ENCODE measurements at places on chromosomes 13 and 19.

GRCh38 chr13:45149964-45150363 lies 29.7 kb downstream of the GTF2F2 start:
- DNase-seq: no peak

DNA sequence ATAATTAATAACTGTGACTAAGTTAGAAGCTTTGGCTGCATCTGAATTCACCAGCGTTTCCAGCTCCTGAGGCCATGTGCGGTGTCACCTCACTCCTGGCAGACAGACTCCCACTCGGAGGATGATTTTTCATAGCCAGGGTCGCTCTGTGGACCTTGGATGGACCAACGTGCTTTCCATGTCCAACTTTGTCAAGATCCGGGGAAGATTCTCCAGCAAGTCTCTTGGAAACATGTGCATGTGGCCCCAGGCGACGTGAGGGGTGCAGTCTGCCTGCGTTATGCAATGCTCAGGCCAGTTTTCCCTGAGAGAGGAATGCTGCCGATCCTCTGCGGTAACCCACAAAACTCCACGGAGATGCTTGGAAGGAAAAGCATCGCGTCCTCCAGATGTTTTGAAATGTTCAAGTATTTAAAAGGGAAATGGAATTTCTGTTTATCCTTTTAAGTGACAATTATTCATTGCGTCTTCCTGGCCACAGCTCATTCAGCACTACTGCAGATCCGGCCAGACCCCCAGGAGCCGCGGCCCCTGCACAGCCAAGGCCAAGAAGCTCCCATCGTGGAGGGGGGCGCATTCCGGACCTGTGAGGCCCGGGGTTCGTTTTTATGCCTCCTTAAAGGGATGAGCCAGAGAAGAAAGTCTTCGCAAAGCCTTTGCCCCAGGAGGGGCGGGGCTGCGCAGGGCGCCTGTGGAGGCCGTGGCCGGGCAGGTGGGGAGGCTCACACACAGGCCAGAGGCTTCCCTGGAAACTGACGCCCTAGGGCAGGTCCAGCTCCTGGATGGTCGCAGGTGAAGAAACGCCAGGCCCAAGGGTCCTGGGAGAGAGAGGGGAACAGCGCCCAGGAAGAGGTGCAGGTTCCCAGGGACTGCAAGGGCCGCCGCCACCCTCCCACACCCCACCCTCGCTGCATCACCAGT lies 46.0 kb downstream of the C13orf46 start:
- no peak for DNase-seq

DNA sequence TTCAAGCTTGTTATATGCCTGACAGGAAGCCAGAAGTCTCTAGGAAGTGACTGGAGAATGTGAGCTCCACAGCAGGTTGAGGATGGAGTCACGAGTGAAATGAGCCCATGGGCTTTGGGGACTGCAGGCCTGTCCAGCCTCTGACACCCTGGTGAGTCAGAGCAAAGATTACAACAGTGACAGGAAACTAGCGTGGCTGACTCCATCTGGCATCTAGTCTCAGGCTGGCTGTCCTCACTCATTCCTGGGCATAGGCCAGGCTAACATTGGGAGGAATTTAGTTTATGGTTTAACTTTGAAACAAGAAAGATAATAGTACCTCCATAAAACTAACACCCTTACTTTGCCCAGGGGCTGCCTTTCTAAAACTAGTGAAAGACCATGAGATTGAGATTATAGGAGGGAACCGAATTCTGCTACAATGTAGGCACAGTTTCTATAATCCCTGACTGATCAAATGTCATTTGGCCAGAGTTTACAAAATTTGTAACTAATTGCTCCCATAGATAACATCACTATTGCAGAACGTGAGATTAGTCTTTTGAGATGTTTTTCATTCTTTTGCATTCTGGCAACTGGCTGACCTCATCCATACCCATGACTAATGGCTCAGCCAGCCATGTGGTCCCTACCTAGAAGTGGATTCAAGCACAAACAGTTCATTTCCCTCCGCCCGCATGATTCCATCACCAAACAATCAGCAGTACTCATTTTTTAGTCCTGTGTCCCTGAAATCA lies 28.4 kb downstream of the PSG1 start:
- DNase-seq: no peak

DNA sequence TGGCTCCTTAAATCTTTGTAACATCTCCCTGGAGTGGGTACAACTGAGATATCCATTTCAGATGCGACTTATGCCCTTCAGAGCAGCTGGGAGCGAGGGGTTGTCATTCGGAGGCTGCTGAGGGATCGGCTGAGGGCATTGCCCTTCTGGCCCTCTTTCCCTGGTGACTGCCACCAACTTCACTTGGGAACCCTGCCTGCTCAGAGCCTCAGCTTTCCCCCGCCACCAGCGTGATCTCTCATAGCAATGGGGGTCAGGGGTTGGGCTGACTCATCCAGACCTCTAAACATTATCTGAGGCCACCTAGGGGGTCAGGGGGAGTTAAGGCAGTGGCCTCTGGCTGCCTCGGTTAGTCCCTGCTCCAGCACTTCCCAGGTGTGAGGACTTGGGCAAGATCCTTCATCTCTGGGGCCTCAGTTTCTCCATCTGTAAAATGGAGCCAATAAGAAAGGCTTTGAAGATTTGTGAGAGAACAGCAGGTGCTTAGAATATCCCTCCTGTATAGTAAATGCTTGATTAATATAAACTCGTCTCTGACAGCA lies 1.1 kb downstream of the PRX start:
- no peak for DNase-seq

DNA sequence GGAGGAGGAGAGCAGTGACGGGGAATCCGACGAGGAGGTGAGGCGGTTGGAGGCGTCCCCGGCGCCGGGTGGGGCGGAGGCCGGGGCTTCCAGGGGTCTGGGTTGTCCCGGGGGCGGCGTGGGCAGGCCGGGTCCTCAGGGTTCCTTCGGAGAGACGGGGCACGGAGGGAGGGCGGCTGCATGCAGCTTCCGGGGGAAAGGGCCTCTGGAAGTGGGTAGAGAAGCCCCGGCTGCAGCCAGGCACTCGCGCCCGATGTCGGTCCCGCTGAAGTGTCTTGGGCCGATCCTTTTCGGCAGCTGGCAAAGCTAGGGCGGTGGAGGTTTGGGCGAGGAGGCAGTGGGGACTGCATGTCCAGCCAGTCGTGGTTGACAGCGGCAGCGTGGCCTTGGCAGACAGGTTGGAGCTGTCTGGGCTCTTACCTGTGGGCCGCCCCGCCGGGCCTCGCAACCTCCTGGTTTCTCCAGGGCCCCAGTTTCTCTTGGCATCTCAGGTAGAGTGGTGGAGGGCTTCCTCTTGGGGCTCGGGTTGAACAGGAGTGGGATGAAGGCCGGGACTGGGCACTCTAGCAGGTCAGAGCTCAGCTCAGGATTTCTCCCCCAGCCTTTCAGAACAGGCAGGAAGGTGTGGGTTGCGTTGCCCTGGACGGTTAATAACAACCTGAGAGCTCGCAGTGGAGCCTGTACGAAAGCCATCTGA lies 690 bp downstream of the KMT2B start:
- no peak for DNase-seq

DNA sequence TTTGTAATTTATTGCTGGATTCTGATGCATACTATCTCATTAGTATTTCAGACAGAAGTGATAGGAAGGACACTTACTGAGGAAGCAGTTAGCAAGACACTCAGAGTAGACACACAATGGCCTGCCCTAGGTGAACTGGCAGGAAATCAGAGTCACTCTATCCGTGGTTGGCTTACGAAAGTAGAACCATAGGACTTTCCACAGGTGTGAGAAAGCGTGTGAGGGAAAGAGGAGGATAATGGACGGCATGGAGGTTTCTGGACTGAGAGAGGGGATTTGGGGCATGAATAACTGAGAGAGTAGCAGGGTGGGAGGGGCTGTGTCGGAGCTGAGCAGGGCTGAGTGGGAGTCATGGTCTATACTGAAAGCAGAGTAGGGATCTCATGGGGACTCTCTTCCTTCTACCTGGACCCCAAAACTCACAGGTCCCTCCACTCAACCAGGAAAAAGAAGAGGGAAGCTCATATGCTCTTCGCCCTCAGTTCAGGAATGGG lies 18.7 kb upstream of the EID2 start:
- DNase-seq: no peak

DNA sequence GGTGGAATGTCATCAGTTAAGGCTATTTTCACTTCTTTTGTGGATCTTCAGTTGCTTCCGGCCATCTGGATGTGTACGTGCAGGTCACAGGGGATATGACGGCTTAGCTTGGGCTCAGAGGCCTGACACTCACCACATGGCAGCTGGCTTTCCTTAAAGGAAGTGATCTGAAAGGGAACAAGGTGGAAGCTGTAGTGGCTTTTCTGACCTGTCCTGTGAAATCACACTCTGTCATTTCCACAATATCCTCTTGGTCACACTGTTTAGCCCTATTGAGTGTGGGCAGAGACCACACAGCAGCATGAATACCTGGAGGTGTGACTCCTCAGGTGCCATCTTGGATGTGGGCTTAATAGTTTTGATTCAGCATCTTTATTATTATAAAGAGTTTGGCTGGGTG lies 4.5 kb upstream of the BAX start:
- DNase-seq: no peak

GRCh38 chr19:11769995-11770394 lies 3.2 kb downstream of the ZNF441 start:
- DNase-seq: no peak

DNA sequence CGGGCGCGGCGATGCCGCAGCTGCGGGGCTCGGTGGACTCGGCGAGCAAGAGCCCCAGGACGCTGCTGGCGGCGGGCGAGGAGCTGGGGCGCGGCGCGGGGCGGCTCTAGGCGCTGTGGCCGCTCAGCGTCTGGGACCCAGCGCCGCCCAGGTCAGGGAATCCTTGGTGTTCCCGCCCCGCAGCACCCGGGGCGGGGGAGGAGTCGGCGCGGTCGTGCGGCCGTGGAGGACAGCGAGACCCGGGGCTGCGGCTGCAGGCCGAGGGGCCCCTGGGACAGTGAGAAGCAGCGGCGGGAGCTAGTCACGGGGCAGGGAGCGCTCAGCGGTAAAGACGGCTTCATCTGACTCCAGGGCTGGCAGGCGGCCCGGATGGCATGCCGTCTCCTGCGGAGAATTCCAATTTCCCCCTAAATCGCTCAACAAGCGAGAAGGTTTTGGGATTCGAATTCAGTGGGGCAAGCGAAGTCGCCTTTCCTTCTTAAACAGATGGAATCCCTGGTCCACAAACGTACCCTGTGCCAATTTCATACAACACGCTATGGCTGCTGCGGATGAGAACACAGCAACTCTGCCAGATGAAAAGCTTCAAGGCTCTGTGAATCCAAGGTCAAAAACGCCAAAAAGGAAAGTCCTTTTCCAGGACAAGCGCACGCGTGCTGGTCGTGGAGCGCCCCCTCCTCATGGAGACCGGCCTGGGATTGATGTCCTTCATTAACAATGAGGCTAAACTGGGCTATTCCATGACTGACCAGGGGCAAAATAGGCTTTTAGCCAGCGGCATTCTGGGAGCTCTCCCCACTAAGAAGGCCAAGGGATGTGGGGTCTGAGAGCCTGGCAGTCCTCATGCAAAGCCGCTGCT lies 4.2 kb upstream of the ZSCAN4 start:
- DNase-seq: no peak

GRCh38 chr19:43489310-43489709 lies 15.2 kb downstream of the PHLDB3 start:
- DNase-seq: no peak

DNA sequence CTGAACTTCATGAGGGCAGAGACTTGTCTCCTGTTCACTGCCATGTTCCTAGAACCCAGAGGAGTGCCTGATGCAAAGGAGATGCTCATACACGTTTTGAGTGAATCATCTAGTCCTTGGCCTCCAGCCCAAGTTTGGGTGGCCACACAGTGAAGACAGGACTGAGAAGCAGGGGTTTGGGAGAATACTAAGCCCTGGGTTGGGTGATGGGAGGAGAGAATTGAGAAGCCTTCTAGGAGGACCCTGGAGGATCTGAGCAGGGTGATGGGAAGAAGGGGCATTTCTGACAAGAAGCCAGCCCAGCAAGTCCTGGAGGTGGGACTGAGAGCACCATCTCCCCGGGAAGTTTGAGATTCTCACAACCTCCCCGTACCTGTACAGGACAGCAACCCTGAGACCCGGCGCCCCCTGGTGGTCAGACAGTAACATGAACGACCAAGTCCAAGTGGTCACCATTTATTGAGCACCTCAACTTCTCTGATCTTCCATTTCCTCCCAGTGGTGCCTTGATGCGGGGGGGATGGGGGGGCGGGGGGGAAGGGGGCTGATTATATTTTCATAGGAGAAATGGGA lies 11.0 kb downstream of the CTU1 start:
- no peak for DNase-seq

DNA sequence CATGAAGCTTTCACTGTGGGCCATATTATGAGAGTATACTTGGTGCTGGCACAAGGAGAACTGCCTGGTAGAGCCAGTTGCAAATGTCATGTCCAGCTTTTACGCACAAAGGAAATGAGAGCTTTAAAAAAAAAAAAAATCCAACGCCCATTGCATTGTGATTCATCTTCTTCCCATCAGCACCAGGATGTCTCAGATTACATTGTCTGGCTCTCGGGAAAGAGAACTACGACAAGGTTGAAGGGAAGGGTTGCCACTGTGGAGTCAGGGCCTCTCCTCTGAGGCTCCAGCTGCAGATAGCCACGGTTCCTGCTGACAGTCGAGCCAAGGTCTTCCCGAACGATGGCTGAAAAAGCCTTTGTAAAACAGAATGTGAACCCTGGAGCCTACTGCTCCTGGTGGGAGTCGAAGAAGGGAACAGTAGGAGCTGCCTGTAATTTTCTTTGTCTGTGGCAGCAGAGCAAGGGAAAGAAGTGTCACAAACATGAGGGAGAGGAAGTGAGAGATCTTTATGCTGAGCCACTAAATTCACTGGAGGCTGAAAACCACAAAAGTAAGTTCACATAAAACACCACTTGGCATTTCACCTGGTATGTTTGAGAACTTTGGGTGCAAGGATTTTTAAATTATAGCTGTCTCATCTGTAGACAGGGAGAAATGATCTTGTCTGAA lies 704.7 kb downstream of the DIAPH3 start:
- DNase-seq: no peak

- no peak for DNase-seq
These were observed at the start of gene ADM5 for GRCh38 chr19:49689133-49690078. TSS of gene ADM5 (plus strand) at chr19:49689594. CDS start at chr19:49689838, 244 bp downstream.

- DNase-seq: no peak
These were observed 1.2 kb upstream of the ZFP36 start for GRCh38 chr19:39405261-39405957.

- DNase-seq: no peak
These were observed 159.5 kb upstream of the SOX1 start for GRCh38 chr13:111907341-111907880.

- DNase-seq: no peak
These were observed 100.0 kb downstream of the LMO7 start for GRCh38 chr13:75736173-75736572.

- no peak for DNase-seq
These were observed 2.3 kb downstream of the ONECUT3 start for GRCh38 chr19:1755467-1756171.

DNA sequence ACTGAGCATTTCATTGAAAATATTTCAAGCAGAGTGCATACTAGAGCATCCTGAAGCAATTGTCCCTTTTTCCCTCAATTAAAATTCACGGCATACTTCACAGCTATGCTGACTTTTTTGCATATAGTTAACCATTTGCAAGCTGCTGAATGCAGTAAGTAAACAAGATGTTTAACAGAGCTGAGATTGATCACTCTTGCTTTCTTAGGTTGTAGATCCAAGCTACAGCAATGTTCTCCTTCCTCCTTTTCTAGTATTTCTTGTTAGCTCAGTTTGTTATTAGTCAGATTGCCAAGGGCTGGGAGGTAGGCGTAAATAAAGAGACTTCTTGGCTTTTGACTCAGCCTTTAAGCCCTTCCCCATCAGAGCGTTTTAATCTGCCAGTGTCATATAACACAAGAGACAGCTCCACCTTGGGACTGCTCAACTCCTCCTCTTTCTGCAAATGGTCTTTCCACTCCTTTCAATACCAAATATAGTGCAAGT lies at the start of gene SLITRK6:
SLITRK6 (minus strand) TSS at position 323 of the 486 bp plus-strand sequence. CDS start 2,911 bp downstream, outside the sequence.
- no peak for DNase-seq

All from cortex of kidney (tissue), 1 donor.